Right renal pelvis (tissue), 4 donors: ENCODE measurements at places on chromosomes 13 and 19.

GRCh38 chr19:55389386-55390317, 3.9 kb downstream of the RPL28 start:
- no peak for DNase-seq

- no peak for DNase-seq
These were observed 12.4 kb downstream of the TMEM143 start for GRCh38 chr19:48351341-48351752.

GRCh38 chr19:48403606-48404005, 10.1 kb downstream of the GRIN2D start:
- no peak for DNase-seq

DNA sequence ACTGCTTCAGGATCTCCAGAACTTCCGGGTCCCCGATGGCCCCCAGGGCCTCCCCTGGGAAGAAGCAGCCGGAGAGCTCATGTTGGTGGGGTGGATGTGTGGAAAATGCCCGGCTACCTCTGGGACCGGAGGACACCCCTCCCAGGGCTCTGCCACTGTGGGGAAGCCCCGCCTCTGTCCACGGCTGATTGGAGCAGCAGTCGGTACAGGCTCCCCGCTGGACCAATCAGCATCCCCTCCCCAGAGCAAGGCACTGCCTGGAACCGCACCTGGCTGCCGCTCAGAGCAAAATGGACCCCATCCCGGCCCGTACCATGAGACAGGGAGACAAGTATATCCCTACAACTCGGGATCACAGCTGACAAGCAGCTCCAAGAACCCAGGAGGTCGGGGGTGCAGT, 6.4 kb downstream of the DOHH start:
- no peak for DNase-seq

GRCh38 chr19:29311191-29311790, 98.3 kb upstream of the UQCRFS1 start:
- no peak for DNase-seq

DNA sequence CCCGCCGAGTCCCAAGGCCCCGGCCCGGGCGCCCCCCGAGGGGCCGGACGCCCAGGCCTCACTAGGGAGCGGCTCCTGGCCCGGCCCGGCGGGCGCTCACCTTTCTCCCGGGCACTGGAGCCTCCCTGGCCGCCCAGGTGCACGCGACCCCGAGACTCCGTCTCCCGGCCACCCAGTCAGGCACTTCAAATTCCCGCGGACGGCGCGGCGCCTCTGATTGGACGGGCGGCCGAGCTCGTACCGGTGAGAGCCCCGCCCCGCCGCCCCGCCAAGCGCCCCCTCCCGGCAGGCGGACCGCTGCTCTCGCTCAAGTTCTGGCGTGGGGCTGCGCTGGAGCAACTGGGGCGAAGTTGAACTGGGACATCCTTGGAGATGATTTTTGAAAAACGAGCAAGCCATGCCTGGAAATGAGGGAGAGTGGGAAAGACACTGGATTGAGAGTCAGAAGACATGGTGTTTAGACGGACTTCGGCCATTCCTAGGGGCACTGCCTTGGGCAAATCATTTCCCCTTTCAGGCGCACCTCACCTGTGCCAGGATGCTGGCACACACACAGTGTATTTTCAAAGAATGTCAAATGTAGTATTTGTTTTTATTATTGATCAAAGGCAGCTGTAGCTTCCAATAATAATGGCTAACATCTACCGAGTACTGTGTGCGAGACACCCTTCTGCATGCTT, 485.3 kb downstream of the UQCRFS1 start:
- no peak for DNase-seq

GRCh38 chr13:97076898-97077297, 82.6 kb upstream of the OXGR1 start:
- DNase-seq, result no peak

DNA sequence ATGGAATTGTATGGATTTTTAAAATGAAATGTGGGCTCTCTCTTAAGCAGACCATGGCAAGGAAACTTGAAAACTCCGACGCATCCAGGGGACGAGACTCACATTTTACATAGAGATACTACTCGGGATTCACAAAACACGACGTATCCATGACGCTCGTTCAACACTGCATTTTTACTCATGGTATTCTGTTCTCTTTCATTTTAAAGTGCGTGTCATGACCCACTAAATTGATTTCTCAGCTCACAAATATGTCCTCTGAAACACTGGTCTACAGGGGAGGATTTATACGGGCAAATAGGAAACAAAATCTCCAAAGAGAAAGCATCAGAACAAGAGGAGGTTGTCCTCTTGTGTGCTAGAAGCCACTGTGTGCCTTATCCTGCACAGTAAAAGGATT, 523.5 kb downstream of the MYO16 start:
- no peak for DNase-seq

DNA sequence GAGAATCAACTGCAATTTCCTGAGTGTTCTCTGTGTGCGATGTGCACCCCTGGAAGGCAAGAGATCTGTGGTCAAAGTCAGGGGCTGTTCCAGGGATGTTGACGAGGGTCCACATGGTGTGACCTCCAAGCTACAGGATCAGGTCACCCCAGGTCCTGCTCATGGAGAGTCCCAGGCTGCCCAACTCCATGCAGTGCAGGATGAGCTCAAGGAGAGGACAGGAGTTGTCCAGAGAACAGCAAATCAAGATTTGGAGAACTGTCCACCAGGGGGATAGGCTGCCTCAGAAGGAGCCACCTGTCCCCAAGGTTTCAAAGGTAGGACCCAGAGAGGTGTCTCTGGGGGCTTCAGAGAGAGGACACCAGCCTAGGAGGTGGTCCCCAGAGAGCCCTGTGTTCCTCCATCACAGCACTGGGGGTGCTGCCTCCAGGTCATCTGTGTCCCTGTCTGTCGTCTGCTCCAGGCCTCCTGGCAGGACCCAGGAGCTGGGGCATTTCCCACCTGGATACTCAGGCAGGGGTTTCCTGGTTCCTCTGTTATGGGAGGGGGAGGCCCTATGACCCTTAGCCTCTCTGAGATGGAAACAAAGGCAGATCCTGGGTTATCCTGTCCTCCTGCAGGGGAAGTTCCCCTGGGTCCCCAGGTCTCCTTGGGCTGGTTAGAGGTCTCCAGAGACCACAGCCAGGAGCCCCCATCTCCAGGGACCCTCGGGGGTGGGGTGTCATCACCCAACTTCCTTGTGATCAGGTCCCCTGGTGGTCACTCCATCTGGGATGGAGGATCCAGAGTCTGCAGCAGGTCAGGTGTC, 2.1 kb upstream of the CEACAM7 start:
- no peak for DNase-seq

DNA sequence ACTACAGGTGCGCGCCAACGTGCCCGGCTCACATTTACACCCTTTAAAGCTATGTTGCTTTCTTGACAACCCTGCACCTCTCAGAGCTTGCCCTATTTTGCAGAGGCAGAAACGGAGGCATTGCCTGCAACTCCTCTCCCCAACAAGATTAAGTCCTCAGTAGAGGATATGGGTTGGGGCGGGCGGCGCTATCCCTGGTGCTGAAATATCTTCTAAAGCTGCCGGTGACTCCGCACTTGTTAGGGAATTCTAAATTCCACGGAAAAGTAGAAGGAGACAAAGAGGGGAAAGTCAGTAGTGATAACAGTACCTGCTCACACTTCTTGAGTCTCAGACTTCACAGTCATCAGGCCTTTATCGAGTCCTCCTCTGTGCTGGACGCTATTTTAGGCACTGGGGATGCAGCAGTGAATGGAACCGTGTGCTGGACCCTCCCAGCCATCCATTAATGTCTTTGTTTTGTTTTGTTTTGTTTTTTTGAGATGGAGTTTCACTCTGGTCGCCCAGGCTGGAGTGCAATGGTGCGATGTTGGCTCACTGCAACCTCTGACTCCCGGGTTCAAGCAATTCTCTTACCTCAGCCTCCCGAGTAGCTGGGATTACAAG, 18.0 kb downstream of the SLC5A5 start:
- peak; percentile 47 for DNase-seq

DNA sequence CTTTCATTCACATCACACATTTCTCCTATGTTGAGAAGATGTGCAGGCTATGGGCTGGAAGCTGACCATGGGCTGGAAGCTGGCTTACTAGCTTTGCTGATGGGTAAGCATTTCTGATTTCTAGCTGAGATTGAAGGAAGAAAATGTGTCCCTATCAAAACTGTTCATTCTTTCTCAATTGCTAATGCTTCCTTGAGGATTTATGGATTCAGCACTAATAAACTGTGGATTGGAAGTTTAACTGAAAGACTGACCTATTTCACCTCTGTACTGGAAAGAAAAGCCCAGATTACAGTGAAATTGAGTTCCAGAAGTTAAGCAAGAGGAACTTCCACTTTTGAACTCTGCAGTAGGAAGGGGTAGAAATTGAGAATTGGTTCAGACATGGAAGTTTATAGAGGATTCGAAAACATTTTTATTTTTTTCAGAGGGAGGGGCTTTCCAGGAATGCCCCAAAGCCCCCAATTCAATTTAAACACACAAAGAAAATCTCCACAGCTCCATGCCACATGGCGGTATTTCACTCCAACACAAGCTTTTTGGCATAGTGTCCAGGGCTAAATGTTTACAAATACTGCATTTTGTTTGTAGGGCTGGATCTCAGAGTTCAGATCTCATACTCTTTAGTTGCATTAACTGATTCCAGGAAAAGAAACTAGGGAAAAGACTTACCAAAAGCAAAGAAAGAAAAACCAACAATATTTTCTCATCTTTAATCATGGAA, 61.2 kb upstream of the ARGLU1 start:
- DNase-seq, result no peak

DNA sequence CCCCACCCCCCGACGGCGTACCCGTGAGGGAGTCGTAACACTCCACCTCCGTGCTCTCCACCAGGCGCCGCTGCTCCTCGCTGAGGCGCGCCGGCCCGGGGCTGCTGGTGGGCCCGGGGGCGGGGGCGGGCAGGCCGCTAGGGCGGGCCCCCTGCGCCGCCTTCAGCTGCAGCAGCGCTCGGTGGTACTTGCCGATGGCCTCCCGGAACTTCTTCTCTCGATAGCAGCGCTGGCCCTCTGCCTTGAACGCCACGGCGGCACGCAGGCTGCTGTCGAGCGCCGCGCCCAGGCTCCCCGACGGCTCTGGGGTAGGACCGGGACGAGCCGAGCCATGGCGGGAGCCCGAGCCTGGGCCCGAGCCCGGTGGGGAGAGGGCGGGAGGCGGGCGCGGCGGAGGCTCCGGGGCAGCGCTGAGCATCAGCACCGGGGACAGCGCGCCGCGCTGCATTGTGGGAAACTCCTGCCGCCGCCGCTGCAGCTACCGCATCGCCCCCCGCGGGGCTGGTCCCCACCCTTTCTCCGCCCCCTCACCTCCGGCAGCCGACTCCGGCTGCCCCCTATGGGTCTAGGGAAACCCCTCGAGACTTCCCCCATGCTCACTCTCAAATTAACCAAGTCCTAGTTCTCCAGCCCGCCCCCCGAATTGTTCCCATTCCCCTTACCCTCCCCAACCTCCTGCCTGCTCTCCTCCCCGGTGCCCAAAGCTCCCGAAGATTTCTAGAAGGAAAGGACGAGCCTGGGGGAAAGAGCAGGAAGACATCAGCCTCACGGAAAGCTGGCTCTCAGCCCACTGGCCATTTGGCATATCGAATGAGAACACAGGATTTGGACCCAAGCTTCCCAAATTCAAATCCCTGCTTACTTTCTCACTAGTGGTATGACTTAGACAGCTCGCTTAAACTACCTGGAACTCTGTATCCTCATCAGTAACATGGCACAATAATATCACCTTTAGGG, at the start of gene TTC9B:
Gene TTC9B, minus strand, starts transcription at position 451 of the 957 bp plus-strand sequence. Its CDS starts 3 bp downstream, at position 448.
- DNase-seq, result no peak

DNA sequence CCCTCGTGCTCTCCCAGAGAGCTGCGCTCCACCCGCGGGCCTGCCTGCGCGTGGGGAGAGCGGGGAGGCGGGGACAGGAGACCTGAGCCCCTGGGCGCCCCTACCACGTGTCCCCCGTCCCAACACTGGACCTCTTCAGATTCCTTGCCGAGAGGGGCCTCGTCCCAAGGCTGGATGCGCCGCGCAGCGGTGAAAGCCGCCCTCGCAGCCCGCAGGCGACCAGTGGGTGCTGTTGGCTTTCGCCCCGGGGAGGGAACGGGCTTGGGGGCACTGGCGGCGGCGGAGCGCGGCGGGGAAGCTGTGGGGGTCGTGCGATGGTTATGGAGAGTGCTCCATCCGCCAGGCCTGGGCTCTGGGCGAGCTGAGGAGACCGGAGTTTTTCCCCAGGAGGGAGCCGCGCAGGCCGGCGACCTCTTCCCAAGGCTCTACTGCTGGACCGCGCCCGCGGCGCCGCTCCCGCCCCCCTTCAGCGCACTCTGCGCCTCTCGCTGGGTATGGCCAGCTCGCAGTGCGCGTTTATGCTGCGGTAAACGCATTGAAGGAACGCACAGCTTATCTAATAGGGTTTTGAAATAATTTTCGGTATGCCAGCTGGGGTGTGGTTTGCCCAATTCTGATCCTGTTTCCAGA, 17.2 kb upstream of the RNF17 start:
- DNase-seq, result no peak

DNA sequence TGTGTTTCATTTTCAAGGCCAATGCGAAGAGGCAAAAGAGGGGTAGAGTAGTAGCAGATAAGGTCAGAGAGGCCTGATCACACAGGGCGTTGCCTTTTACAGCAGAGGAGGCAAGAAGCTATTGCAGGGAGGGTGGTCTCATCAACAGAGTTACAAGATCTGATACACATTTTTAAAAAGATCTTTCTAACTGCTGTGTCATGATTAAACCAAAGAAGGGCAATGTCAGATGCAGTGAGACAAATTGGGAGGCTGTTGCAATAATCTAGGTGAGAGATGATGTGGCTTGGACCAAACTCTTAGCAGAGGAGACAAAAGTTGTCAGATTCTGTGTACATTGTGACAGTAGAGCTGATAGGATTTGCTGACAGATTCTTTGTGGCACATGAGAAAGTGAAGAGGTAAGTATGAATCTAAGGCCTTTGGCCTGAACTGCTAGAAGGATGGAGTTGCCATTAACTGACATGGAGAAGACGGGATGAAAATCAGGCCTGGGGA, 13.0 kb upstream of the LRRC63 start:
- DNase-seq, result no peak

DNA sequence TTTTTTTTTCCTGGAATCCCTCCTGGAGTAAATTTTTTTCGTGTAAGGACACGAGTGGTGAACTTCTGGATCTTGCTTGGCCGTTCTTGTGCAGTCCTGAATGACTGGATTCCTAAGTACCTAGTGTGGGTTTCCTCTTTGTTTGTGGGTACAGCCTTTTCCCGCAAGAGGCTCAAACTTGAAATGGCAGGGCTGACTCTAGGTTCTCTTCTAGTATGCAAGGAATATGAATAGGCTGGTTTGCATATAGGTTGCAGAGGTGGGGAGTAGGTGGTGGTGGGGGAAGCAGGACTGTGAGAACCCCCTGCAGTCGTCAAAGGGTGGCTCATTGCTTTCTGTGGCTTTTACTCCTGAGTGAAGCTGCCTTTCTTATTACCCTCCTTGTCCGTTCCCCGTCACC, 13.6 kb downstream of the UBAC2 start:
- DNase-seq, result no peak

- no peak for DNase-seq
These were observed 5.5 kb upstream of the PTGER1 start for GRCh38 chr19:14480700-14481079.
